ENCODE measurements at places on chromosomes 16 and 17.

DNA sequence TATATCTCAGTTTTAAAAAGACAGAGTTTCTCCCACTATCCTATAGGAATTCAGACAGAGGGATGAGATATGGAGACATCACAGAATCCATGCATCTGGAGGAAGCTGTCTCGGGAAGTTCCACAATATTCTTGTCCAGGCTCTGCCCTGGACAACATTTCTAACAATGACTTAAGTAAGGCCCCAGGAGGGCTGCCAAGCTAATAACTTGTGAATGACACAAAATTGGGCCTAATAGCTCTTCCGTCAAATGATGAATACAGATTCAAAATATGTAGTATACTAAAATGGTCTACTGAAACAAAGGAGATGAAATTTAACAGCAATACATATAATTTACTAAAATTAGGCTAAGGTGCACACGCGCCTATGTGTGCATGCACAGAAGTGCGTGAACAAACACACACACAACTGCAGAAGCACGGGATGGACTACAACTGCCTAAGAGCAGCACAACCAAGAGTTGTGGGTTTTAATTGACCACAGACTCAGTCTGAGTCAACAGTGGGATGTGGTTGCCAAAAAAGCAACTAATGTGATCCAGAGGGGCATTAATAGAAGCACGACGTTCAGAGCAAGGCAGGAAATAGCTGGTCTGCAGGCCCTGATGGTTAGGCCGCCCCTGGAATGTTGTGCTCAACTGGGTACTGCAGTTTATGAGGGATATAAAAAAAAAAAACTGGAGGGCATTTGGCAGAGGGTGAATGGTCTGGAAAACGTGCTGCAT, 26.3 kb upstream of the HS3ST2 start:
- peak; percentile 65 for DNase-seq

GRCh38 chr16:58361726-58362125, 30.5 kb upstream of the GINS3 start:
- DNase-seq = no peak

- no peak for DNase-seq
These were observed 5.0 kb downstream of the EVPLL start for GRCh38 chr17:18382441-18383078.

GRCh38 chr17:57284583-57284982, 28.3 kb downstream of the MSI2 start:
- no peak for DNase-seq

- no peak for DNase-seq
These were observed 66.2 kb downstream of the GOSR1 start for GRCh38 chr17:30543456-30543855.

DNA sequence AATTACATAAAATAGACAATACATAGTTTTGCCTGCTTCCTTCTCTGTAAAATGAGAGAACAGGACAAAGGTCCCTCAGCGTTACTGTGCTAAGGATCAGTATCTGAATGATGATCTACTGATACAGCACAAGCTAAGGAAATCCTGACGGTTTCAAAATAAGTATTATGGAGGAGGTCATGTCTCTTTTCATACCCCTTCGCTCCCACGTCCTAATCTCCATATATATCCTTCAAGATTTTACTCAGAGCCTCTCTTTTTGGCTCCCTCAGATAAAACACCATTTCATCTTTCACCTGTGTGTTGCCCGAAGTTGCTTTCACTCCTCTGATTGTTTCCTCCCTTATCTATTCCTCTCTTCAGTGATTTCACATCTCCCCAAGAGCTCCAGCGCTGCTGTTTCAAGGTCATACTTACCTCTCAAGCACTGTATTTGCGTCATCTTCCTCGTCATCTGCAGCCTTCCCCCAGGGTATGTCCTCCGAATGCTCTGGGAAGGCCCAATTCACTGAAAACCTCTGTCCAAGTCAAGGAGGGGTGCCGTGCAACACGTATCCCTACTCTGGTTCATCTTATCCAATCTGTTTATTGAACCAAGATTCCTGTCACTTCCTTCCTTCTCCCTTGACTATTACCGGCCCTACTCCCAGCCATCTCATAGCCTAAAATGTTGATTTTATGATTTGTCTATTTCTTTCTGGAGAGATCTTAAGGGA, 1.2 kb upstream of the BLTP2 start:
- DNase-seq = no peak

GRCh38 chr16:9099131-9099625, 7.7 kb downstream of the HAPSTR1 start:
- peak; percentile 57 for DNase-seq

- no peak for DNase-seq
These were observed 86.8 kb upstream of the NKD1 start for GRCh38 chr16:50461400-50461760.

DNA sequence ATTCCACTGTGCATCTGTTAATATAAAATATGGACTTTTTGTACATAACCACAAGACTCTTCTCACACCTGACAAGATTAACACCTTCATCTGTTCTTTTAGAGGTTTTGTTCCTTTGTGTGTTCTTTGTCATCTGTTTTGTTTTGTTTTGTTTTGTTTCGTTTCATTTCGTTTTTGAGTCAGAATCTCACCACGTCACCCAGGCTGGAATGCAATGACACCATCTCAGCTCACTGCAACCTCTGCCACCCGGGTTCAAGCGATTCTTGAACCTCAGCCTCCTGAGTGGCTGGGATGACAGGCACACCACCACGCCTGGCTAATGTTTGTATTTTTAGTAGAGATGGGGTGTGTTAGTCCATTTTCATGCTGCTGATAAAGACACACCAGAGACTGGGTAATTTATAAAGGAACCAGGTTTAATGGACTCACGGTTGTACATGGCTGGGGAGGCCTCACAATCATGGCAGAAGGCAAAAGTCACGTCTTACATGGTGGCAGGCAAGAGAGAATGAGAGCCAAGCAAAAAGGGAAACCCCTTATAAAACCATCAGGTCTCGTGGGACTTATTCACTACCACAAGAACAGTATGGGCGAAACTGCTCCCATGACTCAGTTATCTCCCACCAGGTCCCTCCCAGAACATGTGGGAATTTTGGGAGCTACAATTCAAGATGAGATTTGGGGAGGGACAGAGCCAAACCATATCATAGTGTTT, 22.3 kb downstream of the C16orf90 start:
- peak; percentile 18 for DNase-seq

Data from fibroblast of gingiva (primary cell).